ENCODE measurements at places on chromosomes 6 and 20.

GRCh38 chr6:52994839-52995088 is 320 bp downstream of the GSTA4 start:
- no peak for DNase-seq

DNA sequence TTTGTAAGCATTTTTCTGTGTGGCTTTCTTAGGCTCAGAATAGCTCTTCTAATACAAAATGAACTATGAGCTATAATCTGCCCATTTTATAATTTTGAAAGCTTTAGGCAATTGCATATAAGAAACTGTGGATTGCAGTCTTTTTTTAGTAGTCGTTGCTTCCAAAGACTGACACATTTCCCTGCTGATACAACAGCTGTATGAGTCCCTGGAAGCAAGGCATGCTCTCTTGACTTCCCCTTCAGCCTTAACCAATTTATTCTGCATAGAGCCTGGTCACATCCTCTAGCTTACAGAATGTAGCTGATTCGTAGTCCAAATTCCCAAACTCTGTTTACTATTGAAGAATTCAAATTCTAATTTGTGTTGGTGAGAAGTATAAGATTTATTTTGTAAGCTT is 155.3 kb upstream of the EYA4 start:
- no peak for DNase-seq

GRCh38 chr20:10171864-10172751 is 46.5 kb upstream of the SNAP25 start:
- peak; percentile 13 for DNase-seq

GRCh38 chr6:75143191-75143590 is 62.7 kb downstream of the COL12A1 start:
- peak; percentile 75 for DNase-seq

GRCh38 chr6:138383776-138384175 is 6.1 kb downstream of the SMIM28 start:
- no peak for DNase-seq

DNA sequence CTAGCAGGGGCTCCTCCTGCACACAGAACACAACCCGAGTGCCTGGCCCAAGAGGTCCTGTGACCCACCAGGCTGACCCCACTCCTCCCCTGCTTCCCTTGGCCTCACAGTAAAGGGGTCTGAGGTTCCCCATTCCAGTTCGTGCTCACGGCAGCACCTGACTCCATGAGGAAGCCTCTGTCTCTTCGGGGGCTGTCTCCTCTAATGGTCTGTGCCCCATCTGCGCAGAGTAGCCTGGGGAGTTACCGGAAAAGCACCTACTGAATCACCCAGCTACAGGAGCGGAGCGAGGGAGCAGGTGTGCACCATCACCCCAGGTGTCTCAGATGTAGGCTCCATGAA is 93.2 kb downstream of the ASXL1 start:
- DNase-seq, result no peak

- DNase-seq, result no peak
These were observed 70.0 kb upstream of the TOP1 start for GRCh38 chr20:40958598-40958997.

DNA sequence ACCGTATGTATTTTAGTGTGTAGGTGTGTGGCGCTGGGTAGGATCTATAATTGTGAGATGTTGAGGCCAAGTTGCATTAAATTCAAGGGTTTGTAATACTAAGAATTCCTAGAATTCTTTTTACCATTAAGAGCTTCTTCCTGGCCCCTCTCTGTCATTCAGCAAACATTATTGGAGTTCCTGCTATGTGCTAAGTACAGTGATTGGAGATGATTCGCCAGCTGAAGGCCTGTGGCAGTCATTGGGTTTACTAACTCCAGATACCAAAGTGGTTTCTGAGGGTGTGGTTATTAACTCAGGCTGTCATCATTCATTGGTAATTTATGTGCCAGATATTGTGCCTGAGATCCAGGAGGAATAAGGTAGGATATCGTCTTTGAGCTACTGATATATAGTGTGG is 167.1 kb downstream of the LAMA2 start:
- no peak for DNase-seq

GRCh38 chr20:60040471-60041162 is 82.4 kb downstream of the CDH26 start:
- DNase-seq, result no peak

GRCh38 chr6:50990750-50991446 is 172.2 kb downstream of the TFAP2B start:
- DNase-seq, result no peak

- DNase-seq, result peak; percentile 5
These were observed at the start of gene WFDC10A for GRCh38 chr20:45629496-45630100. WFDC10A (plus strand) TSS chr20:45629739; CDS start chr20:45629814, 75 bp downstream.

- DNase-seq, result no peak
These were observed 117.4 kb downstream of the VEGFA start for GRCh38 chr6:43887340-43887858.

DNA sequence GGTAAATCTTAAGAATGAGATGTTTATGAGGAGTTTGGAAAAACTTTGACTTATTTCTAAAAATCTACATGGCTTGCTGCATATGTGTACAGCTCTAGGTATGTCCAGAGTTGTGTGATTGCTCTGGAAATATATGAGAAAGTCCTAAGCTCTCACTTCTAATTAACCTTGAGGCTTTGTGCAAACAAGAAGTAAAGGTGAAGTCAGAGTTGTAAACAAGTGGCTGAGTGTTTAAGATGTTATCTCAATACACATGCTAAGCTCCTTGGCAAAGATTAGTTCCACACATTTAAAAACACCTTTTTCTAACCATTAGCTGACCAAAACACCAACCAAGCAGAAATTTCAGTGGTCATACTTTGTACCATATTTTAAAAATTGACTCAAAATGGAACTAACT is 684.2 kb downstream of the HTR1B start:
- no peak for DNase-seq

DNA sequence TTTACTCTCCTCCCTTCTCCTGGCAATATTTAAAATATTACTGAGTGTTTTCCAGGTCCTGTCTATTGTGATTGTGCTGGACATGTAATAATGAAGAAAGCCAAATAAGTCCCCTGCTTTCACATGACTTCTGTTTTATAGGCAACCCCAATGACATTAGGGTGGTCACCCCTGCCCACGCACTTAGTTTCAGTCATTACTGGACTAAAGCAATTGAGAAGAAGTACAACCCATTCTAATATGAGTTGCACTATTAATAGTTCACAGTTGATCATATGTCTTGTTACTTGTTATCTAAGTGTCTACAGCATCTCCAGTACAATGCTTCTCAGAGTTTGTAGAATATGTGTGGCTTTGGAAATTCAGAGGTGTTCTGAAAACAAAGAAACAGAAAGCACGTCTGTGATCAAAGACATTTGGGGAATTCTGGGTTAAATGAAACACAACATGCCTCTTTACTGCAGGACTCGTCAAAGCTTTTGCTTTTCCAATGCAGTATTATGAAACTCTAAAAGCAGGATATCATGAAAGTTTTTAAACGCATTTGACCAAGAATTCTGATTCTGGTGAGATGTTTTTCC is 789.5 kb downstream of the DHX35 start:
- DNase-seq, result no peak

DNA sequence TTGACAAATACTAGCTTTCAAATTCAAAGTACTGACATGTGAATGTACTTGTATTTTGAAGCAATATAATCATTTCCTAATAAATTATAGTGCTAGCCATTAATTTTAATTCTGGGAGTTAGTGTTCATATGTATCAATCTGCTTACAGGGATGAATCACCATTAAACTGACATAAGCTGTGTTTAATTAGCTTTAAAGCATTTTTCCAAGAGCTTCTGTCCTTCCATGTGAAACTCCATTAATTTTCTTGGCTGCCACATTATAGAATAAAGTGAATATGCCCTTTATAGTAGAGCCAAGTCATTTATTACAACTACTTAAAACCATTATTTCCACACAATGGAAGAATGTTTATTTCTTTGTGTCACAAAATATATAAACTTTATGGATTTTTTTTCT is 150.8 kb downstream of the COL21A1 start:
- DNase-seq, result no peak

Measured in skeletal muscle cell (primary cell).